SHP77 (cell line): ENCODE measurements at places on chromosomes 3 and 15.

DNA sequence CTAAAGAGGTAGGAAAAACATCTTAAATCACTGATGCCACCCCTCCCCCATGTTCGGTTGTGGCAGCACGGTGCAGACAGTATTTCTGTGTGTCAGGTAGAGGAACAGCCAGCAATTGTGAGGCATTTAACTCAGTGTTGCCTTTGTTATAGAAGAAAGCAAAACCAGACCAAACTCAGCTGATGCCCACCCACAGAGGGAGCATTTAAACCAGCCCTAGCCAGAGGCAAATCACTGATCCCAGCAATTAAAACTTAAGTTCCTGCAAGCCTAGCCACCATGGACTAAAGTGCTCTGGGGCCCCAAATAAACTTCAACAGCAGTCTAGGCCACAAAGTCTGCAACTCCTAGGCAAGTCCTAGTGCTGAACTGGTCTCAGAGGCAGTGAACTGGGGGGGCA is 94.5 kb downstream of the CFAP20DC start:
- no peak for DNase-seq

- DNase-seq = no peak
Measured at GRCh38 chr3:99665017-99665416, 26.6 kb downstream of the COL8A1 start.

DNA sequence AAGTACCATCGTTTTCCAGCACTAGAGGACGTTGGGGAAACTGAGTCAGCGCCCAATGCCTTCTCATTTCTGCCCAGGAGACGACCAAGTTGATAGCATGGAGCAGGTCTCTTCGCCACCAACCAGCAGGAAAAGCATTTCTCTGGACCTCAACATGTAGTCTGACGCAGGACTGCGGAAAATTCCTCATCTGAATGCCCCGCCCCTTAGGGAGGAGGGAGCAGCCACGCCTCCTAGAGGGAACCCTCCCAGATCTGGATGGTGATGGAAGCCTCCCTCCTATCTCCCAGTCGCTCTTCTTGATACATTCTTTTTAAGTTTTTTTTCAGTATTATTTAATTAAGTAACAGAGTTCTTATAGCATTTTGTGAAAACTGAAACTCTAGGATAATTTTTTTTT is 17.4 kb upstream of the MINDY4B start:
- DNase-seq = no peak

DNA sequence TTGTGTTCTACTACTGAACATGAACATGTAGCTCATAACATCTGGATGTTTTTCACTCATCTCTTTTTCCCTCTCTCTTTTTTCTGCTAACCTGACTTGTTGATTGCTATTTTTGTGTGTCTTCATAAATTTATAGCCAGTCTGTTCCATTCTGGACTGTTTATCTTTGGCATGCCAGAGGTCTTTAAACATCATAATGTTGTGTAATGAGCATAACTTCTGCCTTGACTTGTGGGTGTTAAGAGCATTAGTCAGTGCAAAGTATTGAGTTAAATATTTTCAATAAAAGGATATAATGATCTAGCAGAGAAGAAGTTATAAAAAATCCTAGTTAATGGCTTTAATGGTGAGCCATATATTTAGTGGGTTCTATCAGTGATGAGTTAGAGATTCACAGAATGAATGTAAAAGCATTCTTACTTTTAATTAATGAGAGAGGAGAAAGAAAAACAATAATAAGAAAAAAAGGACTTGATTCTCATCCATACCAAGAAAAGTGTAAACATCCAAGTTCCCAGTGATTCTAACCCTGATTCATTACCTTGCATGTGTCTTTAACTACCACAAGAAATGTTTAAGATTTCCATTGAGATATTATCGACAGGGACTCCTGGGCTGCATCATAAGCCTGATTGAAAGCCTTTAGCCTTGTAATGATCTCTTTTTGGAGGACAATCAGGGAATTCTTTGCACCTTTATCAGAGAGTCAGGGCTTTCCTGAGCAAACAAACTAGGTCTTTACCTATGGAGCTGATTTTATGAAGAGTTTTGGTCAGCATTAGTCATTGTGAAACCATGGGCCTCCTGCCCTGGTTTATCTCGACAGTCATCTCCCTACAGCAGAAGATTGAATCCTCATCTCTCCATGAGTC is 22.9 kb downstream of the MITF start:
- no peak for DNase-seq

DNA sequence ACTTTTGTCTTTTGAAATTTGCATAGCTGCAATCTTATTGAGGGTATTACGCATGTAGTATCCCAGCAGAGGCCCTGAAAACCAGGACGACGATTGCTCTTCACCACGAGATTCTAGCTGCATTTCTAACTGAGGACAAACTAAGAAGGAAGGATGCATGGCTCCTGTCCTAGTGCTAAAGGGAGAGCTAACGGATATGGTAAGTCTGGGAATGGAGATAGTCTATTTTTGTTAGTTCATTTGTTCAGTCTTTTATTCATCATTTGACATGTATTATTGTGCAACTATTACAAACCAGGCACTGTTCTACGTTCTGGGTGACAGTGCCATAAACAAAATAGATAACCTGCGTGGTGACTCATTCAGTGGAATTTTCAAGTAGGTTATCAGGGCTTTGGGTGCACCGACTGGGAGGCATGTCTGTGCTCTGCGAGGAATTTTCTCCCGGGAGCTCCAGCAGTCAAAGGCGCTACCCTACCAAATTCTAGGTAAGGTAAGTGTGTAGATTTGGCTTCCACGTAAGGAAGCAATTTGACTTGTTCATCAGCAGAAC is 51.9 kb upstream of the ETV5 start:
- DNase-seq = no peak
